ENCODE measurements at places on chromosomes 6 and 20.

DNA sequence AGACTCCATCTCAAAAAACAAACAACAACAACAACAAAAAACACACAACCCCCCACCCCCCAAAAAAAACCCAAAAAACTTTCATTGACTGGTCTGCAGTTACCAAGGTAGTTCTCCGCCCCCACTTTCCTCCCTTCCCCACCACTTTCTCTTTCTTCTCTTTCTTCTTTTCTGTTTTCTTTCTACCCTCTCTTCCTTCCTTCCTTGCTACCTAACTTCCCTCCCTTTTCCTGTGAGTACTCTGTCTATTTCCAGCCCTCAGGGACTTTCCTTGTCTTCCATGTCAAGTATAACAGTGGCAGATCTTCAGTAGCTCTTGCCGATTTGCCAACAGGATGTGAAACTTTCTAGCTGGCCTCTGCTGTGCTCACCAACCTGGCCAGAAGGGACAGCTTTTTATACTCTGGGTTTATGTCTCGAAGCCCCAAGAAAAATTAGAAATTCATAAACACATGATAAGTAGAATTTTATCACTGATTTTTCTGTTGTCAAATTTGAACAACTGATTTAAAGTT lies 399.5 kb downstream of the QKI start:
- DNase-seq: no peak

- no peak for DNase-seq
Observed at GRCh38 chr6:53041356-53041755, 23.8 kb upstream of the FBXO9 start.

DNA sequence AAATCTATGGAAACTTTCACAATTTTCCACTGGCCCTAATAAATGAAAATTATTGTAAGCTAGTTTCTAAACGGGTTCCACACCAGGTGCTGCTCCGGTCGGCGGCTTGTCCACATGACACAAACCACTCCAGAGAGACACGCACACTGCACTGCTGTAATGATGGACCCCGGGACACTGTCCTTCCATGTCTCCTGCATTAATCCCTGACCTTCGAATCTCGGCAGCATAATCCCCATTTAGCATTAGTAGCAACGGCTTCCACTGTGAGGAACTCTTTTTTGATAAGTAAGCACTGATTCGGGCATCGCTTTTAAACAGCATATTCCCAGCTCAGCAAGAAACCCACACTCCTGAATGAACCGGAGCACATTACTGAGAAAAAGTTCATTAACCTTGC lies 43.5 kb downstream of the INSM1 start:
- no peak for DNase-seq

- no peak for DNase-seq
Observed at GRCh38 chr6:33947916-33948594, 144.3 kb upstream of the MLN start.

GRCh38 chr6:33719326-33719987 lies 8.0 kb upstream of the UQCC2 start:
- no peak for DNase-seq

DNA sequence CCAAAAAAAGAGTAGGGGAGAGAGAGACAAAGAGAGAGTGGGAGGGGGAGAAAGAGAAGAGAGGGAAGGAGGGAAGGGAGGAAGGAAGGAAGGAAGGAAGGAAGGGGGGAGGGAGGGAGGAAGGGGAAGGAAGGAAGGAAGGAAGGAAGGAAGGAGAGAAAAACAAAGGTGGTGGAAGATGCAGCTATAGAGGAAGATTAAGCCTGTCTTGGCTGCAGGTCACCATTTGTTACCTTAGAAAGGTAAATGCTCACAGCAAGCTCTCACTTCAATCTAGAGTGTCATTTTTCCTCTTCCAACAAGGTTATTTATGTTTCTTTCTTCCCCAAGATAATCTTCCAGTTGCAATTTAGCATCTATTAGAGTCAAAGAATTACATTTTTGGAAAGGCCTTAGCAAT lies 284.0 kb downstream of the PHACTR1 start:
- no peak for DNase-seq

DNA sequence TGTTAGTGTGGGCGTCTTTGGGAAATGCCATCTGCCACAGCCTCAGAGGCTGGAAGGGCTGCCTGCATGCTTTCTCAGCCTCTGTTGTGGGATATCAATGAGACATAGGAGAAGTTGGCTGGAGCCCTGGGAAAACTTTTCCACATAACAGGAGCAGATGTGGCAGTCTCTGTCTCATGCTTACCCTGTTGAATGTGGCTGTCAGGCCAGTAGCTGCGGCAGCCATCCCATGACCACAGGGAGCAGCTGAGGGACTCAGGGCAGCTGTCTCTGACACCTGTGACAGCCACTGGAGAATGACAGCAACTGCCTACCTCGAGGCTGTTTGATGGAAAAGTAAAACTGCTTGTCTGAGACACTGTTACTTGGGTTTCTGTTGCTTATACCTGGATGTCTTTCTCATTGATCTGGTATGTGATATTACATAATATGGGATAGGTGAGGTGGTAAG lies 64.4 kb downstream of the TULP4 start:
- DNase-seq: no peak

- peak; percentile 40 for DNase-seq
Observed at GRCh38 chr20:14264869-14265268, 72.5 kb downstream of the FLRT3 start.

DNA sequence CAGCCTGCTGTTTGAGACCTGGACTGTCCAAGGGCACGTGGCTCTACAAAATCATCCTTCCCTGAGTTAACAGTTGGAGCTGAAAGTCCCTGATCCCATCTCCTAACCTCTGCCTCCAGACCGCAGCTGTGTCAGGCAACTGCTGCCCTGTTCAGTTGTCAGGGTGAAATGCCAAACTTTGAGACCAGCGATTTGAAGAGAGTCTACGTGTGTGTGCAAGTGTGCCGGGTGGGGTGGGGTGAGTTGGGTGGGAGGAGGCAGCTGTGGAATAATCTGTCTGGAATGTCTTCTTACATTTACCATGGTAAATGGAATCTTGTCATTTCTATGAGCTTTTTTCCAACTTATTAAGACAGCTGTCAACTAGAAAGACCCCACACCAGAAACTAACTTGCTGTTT lies 81.0 kb upstream of the FAM8A1 start:
- no peak for DNase-seq

DNA sequence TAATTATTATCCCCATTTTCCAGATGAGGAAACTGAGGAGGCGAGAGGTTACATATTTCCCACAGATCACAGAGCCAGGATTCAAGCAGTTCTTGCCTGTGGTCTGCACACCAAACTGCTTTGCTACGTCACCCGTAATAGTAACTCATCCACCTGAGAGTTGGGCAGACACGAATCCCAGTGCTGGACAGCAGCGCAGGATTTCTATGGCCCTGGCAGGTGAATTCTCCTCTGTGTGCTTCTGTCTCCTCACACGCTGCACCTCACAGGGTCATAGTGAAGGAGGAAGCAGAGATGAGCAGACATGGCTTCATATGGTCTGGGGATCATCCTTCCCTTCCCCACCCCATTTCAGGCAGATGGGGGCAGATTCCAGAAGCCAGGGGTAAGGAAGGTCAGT lies 127.0 kb upstream of the LRFN2 start:
- no peak for DNase-seq

DNA sequence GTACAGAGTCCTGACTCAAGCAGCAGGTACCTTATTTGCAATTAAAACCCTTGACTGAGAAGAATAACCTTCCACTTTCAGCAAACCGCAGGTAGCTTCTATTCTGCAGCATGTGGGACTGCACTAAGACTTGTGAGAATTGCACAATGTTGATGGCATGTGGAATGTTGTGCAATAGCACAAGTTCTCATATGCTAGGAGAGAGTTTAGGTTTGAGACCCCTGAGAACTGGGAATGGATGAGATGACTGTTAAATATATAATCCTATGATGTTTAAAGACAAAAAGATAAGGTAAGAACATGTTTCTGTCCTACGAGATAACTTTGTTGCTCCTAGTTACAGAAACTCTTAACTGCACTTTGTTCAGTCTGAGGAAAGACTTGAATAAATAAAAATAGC lies 194.6 kb downstream of the OTOR start:
- no peak for DNase-seq

GRCh38 chr6:111646942-111647341 lies 41.3 kb upstream of the TRAF3IP2 start:
- no peak for DNase-seq

- no peak for DNase-seq
Observed at GRCh38 chr20:1964659-1965405, 29.0 kb downstream of the PDYN start.

DNA sequence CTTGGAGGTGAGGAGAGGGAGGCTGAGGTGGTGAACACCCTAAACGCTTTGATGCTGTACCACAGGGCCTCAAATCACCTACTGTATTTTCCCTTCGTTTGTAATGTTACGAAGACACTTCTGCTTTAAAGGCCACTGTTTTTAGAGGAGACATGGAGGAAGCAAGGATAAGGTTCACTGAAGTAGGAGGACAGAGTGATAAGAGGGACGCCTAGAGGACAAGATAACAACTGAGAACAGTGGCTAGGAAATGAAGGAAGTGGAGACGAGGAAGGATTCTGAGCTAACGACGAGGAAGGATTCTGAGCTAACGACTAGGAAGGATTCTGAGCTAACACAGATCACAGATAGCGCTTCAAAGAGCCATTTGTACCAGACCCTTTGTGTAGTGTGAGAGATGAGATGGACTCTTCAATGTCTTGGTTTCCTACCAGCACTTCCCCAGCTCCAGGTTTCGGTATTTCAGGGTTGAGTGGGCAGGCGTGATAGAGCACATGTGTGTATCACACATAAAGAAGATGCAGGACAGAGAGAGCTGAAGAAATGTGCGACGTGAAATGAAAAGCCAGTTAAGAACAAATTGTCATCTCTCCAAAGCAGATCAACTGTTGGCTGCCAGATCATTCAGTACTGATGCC lies 7.5 kb downstream of the SF3B5 start:
- no peak for DNase-seq

DNA sequence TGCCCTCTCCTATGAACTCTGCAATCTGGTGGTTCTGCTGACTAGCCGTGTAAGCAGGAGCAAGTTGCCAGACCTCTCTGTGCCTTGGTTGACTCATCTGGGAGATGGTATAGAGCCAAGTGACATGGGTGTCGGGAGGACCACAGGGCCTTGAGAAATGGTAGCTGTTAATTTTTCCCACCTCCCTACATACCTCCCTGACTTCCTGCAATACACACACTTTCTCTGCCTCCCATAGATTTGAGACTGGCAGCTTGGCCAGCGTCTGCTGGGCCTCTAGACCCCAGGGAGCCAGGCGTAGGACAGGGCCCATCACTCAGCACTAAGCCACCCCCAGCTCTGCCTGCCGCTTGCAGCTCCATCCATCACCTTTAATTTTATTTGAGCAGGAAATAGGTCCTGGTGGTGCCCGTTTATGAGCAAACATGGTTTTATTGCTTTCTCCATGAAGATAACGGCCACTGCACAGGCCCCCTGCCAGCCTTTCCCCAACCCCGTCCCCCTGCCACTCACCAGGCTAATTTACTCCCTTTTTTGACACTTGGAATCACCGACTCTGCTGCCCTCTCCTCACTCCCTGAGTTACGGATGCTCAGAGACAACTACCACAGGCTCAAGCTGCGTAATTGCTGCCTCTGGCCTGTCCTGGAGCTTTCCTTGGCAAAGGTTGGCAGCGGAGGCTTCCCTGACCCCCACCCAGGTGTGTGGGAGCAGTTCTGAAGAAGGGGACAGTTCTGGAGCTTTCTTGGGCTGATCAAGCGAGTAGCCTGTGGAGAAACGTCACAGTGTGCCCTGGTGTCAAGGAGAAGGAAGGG lies 11.1 kb downstream of the GLP1R start:
- no peak for DNase-seq

GRCh38 chr6:25913741-25914140 lies 16.8 kb downstream of the SLC17A2 start:
- DNase-seq: no peak

- no peak for DNase-seq
Observed at GRCh38 chr20:57008217-57008616, 258.2 kb downstream of the BMP7 start.

- no peak for DNase-seq
Observed at GRCh38 chr6:142353690-142354089, 51.9 kb downstream of the ADGRG6 start.
